ENCODE measurements at places on chromosomes 7 and 10. TPM values are rescaled to one million over a fixed set of nuclear protein-coding genes. Genes with fewer than 3 reads are reported as not detected.

DNA sequence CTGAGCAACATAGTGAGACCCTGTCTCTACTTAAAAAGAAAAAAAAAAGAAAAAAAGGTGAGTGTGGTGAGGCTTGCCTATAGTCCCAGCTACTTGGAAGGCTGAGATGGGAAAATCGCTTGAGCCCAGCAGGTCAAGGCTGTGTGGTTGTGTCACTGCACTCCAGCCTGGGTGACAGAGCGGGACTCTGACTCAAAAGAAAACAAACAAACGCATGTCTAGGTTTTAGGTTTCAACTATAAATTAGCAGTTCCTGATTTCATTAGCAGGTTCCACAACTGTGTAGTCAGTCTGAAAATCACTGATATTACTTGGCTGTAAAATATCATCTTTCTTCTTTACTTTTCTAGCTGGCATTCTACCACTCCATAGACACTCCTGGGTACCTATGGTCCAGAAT lies 155.7 kb upstream of the HGF start:
- DNase-seq = no peak

DNA sequence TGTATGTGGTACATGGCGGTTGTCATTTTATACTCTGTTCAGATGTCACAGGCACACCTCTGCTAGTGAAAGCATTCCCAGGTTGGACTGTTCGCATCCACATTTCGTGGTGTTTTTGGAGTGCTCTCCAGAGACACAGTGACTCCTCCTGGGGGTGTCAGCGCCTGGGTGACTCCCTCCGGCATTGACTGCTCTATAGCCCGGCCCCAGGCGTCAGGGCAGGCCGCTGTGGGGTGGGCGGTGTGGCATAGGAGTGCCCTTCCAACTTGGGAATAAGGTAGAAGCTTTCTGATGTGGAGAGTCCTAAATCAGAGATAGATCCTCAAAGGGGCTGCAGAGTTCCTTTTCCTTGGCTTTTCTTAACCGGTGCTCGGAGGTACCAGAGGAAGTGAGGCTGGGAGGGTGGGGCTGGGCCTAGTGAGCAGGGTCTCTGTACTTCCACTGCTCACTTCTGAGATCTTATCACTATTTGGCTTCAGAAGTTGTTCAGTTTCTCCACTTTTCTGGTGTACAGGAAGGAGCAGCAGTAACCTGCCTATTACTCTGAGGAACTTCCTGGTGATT lies 32.3 kb downstream of the CCNY start:
- DNase-seq = no peak

CUZD1 gene
- 0.91 TPM for total RNA-seq

DNA sequence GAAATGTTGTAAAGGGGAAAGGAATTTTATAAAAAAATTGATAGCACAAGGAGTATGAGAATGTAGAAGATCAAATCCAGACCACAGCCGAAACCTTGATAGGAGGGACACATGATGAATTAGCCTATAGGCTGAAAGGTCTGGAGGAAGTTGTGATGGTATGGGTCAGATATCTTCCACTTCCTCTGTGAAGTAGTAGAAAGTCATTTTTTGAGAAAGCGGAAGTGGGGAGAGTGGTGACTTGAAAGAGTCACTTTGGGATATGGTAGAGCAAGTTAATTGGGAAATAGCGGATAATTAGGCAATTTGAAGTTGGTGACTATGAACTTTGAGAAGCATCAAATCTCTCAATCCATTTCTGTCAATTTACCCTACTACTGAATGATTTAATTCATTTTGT lies 99.4 kb downstream of the GRM8 start:
- no peak for DNase-seq

DNA sequence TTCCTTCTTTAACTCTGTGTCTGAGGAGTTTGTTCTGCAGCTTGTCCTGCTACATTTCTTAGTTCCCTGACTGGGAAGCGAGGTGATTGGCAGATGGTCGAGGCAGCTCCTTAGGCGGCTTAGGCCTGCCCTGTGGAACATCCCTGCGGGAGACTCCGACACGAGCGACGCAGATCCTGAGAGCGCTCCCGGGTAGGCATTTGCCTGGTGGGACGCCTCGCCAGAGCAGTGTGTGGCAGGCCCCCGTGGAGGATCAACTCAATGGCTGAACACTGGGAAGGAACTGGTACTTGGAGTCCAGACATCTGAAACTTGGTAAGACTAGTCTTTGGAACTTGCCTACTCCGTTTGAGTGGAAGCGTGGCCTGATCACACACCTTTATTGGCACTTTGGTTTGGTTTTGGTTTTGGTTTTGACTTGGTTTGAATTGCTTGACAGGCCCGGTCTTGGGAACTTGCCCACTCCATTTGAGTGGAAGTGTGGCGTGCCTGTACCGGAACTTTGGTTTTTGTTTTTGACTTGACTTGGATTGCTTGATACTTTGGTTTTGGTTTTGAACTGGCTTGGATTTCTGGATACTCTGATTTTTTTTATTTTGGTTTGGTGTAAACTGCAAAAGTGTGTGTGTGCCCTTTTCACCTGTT lies 42.6 kb downstream of the MAP3K8 start:
- DNase-seq = no peak

COL13A1 gene
- 8.3 TPM for total RNA-seq

CCL24 gene
- total RNA-seq = not detected

PALS2 gene
- 81.8 TPM for total RNA-seq

DNA sequence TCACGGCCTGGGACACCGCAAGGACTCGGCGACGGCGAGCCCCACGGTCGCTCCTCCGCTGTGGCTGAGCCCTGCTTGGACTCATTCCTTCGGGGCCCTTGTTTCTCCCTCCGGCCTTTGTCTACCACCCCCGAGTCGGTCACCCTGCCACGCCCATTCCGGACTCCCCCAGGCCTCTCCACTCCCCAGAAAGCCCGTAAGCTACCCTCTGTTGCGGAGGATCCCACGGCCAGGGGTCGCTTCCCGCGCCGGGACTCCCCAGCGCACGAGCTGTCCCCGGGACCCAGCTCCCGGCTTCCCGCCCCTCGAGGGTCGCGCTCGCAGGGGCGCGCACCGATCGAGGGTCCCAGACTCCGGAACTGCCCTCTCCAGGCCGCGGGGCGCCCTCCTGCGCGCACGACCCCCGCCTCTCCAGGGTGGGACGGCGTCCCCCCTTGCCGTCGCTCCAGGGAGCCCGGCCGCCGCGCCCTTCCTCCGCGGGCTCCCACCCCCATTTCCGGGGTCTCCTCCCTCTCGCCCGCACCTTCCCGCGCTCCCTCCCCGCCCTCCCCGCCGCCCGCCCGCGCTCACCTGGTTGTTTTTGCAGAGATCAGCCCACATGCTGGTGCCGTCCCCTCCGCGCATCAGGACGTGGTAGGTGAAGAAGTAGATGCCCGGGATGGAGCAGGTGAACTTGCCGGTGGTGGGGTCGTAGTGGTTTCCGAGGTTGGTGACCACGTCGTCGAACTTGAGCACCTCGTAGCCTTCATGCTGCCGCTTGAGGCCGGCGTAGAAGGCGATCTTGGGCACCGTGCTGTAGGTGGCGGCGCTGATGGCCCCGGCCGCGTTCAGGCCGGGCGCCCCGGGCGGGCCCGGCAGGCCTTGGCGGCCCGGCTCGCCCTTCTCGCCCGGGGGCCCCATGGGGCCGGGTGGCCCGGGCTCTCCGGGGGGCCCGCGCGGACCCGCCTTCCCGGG lies 1.5 kb downstream of the C1QL3 start:
- peak; percentile 27 for DNase-seq

GRCh38 chr7:56483153-56483552 lies 366.9 kb upstream of the NUPR2 start:
- no peak for DNase-seq

All from cerebellum (tissue), 4 donors.